ENCODE measurements at places on chromosomes 2 and 18.

DNA sequence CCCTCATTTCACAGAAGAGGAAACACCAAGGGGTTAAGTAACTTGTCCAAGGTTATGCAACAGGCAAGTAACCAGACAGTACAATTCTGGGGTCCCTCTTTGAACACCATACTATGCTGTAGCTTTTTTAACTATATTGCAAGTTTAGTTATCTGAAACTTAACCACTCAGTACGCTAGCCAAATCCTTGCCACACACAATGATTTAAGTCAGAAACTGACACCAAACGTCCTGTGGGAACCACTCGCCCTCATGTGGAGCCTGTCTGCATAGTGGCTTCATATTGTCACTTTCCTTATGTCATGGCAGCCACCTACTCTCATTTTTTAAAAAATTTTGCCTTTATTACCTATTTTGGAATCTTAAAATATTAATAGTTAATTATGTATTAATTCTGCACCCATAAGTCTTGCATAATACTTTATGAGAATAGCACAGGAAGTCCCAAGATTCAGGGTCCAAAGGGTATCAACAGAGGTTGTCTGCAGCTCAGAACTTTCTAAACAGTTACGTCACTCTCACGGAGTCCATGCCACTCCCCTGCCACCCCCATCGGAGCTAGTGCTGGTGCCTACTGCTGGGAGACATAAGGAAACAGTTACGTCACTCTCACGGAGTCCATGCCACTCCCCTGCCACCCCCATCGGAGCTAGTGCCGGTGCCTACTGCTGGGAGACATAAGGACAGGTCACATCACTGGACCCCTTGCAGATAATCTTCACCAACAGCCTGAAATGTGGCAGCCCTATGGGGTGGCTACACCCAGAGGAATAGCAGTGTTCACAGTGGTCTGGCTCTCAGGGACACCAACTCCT lies 99.0 kb downstream of the L3MBTL4 start:
- no peak for DNase-seq

DNA sequence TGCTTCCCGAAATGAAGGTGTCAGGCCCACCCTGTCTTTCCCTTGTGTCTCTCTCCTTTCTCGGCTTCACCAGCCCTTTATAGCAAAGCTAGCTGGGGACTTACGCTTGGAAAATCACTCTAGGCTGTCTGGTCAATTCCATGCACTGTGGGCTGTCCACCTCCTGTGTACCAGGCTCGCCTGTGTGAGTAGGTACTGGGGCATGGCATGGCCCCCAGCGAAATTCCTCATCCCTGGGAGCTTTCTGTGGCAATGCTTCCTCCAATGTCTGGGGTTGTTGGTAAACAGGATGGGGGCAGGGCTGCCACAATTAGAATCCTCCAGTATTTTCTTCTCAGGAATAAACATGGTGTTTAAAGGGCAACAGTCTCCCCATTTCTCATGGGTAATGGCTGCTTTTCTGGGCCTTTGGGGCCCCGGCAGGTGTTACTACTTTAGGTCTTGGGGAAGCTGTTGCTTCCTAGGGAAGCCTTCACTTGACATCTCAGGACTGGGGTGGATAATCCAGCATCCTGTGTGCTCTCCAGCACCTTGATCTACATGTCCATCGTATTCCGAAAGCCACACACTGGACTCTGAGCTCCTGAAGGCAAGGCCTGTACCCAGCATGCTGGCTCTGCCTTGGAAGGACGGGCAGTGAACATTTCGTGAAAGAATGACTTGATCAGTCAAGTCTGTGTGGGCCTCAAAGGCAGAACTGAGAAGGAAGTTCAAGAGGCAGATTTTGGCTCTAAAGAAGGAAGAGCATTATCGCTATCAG lies 21.1 kb downstream of the RHOB start:
- no peak for DNase-seq

DNA sequence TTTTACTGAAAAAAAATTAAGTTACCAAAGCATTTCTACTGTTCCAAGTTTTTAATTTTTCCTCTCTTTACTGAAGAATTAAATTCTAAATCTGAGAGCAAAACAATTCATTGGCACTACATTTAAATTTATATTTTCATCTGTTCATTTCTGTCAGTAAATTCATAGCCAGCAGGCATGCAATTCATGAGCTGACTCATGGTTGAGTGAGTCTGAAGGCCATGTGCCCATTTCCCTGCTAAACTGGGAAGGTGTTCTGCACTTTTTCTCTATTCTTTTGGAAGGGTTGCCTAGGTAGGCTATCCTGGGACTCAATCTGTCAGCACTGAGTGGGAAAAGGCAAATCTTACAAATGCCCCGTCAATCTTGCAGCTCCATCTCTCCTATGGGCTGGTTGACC lies 88.7 kb downstream of the KLHL14 start:
- DNase-seq = no peak

DNA sequence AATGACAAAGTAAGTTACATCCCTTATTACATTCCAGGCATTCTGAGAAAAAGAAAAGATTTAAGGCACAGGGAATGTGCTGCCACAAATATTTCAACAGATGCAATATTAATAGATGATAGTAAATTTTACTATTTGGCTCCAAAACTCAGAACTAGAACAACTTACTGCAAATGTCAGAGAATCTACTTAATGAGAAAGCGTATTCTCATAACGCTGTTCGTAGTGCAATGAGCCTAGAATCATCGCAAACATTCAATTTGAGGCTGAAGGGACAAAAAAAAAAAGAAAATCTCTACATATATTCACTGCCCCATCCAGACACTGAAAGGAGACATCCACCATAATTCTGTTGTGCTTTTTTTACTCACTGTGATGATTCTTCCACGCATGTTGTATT lies 272.1 kb upstream of the DOK6 start:
- no peak for DNase-seq

GRCh38 chr18:10188971-10189810 lies 265.2 kb upstream of the APCDD1 start:
- no peak for DNase-seq

Measured in activated naive CD8-positive, alpha-beta T cell treated with anti-CD3 and anti-CD28 coated beads, Interleukin-2, amount 10 ng/mL, durations not matched to agents 7 days and 5 days (primary cell).